Osteocyte (in vitro differentiated cells): ENCODE measurements at places on chromosomes 5 and 9.

- DNase-seq, result no peak
Measured at GRCh38 chr9:94014066-94014654, 59.0 kb upstream of the BARX1 start.

DNA sequence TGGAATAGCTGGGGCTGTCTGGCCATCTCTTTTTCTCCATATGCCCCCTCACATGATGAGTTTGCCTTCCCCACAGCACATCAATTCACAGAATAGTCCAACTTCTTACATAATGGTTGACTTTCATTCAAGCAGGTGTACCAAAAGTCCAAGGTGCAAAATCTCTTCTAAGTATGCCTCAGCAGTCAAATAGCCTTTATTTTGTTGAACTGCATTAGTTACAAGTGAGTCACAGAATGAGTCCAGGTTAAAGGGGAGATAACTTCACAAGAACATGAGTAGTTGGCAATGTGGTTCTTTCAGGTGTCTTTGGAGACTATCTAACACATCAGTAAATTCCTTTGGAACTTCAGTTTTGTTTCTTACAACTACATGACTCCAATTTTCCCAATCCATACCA lies 672.5 kb downstream of the PRELID2 start:
- DNase-seq, result no peak

DNA sequence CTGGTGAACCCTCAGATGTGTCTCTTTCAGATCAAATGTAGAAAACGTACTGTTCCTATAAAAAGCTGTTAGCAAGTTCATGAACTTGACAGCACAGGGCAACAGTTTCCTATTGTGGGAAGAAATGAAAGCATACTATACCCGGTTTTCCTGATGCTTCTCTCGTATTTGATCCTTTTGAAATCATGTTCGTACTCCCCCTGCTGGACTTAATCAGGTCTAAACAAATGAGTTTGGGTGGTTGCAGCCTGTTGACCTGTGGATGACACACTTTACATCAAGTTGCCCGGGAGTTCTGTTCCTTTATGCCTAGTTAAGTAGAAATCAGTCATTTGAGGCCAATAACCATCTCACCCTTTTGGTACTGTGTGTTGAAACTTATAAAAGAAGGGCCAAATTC lies 1992.3 kb downstream of the MAT2B start:
- DNase-seq, result no peak

- no peak for DNase-seq
Measured at GRCh38 chr9:105887679-105888078, 193.3 kb downstream of the TMEM38B start.

GRCh38 chr5:58348996-58349728 lies 110.7 kb downstream of the PLK2 start:
- DNase-seq, result no peak

DNA sequence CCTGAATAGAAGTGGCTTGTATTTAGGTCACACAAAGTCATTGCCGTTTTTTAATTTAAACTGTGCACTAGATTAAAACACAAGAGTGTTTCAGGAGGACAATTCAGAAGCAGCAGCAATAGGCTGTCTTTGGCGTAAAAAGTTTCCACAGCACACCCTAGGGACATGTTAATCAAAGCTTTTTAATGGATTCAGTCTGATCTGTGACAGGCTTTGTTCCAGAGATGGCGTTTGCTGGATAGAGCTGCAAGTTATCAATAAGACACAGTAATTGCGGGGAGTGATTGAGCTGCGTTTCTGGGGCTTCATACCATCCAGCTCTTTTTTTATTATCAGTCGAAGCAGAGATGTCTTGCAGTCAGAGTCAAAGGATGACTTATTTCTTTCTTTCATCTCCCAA lies 300.3 kb downstream of the ZNF608 start:
- DNase-seq, result no peak

DNA sequence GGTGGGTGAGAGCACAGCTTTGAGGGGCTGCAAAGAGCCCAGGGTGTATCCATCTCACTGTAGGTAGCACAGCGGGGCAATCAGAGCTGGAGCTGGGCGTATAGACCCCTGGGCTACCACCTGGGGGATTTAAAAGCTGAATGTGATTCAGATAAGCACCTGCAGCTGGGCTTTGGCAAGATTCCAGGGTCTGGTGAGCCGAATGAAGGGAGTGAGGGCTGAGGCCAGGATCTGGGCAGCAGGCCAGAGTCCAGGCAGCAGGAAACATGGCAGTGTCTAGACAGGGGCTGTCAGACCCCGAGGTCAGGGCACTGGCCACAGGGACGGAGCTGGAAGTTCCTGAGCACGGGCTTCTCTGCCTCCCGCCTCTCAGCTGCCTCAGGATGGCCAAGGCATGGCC lies 8.7 kb downstream of the ASS1 start:
- DNase-seq, result no peak

- DNase-seq, result no peak
Measured at GRCh38 chr9:16150501-16150900, 597.7 kb downstream of the CCDC171 start.

GRCh38 chr9:92960561-92961290 lies 13.4 kb downstream of the FGD3 start:
- DNase-seq, result no peak

DNA sequence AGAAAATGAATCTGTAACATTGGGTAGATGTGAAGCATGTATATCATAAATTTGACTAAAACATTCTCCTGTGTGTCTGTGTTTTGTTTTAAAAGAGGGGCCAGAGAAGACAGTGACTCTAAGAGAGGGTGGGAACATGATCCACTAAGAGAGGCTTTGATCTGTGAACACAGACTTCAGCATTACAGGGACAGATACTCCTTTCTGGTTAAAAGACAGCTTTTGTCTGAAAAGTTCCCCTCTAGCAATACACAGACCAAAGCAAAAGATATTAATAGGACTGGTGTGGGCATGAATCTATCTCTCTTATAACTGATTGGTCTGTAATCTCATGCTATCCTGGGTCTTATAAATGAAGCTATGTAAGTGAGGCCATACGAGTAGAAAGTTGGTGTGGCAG lies 150.9 kb downstream of the NUDT12 start:
- DNase-seq, result no peak

- no peak for DNase-seq
Measured at GRCh38 chr5:136665331-136665730, 300.0 kb upstream of the TRPC7 start.
